ENCODE measurements at places on chromosomes 3 and 15. TPM values are rescaled to one million over a fixed set of nuclear protein-coding genes. Genes with fewer than 3 reads are reported as not detected.

DNA sequence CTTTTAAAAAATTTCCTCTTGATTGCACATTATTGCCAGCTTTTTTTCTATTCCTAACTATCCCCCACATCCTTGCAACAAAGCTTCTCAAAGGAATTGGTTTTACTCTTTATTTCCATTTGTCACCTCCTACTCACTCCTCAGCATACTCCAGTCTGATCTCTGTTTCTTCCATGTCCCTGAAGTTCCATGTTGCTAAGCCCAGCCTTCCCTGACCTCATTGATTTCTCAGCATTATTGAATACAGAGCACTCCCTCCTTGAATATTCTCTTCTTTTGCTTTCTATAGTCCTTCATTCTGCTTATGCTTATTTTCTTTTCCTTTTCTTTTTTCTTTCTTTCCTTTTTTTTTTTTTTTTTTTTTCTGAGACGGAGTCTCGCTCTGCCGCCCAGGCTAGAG is 10.7 kb downstream of the ARID3B start:
- ATAC-seq, result no peak

- ATAC-seq, result no peak
Observed at GRCh38 chr15:92807971-92808571, 92.1 kb upstream of the CHD2 start.

GRCh38 chr15:92728266-92728665 is 72.7 kb upstream of the FAM174B start:
- ATAC-seq, result no peak

C2CD4A gene
- total RNA-seq, result 0.31 TPM

WNT5A gene
- total RNA-seq, result 3.1 TPM

LYZL4 gene
- total RNA-seq, result not detected

- ATAC-seq, result peak; percentile 46
Observed at GRCh38 chr3:96449803-96450202, 364.6 kb upstream of the EPHA6 start.

- ATAC-seq, result peak; percentile 55
Observed at GRCh38 chr15:37016231-37016630, 84.1 kb downstream of the MEIS2 start.

ZNF502 gene
- 5.8 TPM for total RNA-seq

DNA sequence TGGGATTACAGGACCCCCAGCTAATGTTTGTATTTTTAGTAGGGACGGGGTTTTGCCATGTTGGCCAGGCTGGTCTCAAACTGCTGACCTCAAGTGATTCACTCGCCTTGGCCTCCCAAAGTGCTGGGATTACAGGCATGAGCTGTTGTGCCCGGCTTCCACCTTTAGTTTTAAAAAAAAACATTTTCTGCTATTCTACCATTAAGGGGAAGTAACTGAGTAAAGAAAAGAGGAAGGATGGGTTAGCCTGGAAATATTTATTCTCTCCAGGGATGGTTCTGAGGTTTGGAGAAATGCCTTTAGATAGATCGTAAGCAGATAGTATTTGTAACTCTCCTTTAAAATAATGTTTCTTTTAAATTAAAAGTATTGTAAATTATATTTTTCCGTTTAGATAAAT is 3.1 kb downstream of the AP4E1 start:
- no peak for ATAC-seq

GRCh38 chr3:197376020-197376419 is 77.6 kb upstream of the DLG1 start:
- no peak for ATAC-seq

- peak; percentile 49 for ATAC-seq
Observed at GRCh38 chr15:39919748-39920509, at the start of gene GPR176. GPR176 (minus strand) TSS chr15:39920266; CDS start chr15:39920026, 240 bp downstream.

GRCh38 chr3:100605358-100605757 is 4.0 kb upstream of the ADGRG7 start:
- ATAC-seq, result no peak

All from gastroesophageal sphincter (tissue), 4 donors.